ENCODE measurements at places on chromosomes 7 and 10. TPM values are rescaled to one million over a fixed set of nuclear protein-coding genes. Genes with fewer than 3 reads are reported as not detected.

STAMBPL1 gene
- 8.3 TPM for total RNA-seq

RADIL gene
- total RNA-seq, result 0.38 TPM

NUTM2E gene
- total RNA-seq, result not detected

HMX3 gene
- not detected for total RNA-seq

NODAL gene
- total RNA-seq, result not detected

CTBP2 gene
- total RNA-seq, result 73.5 TPM

PAX4 gene
- not detected for total RNA-seq

FAM241B gene
- total RNA-seq, result not detected

POLR2J2 gene
- 2.0 TPM for total RNA-seq

GJD4 gene
- total RNA-seq, result not detected

GPR15LG gene
- not detected for total RNA-seq

CFAP43 gene
- total RNA-seq, result 0.23 TPM

CACNA2D1 gene
- total RNA-seq, result 71.3 TPM

SPOCK2 gene
- 0.12 TPM for total RNA-seq

BMI1 gene
- 99.8 TPM for total RNA-seq

ACSL5 gene
- 0.30 TPM for total RNA-seq

FOXL3 gene
- not detected for total RNA-seq

RAB19 gene
- total RNA-seq, result not detected

KRIT1 gene
- total RNA-seq, result 23.4 TPM

HABP2 gene
- total RNA-seq, result not detected

SPDYE8 gene
- not detected for total RNA-seq

NUTM2B gene
- not detected for total RNA-seq

RGS10 gene
- total RNA-seq, result 20.0 TPM

OR2A7 gene
- total RNA-seq, result 0.23 TPM

PLEKHA1 gene
- 21.3 TPM for total RNA-seq

FAM237B gene
- total RNA-seq, result not detected

IL6 gene
- 32.2 TPM for total RNA-seq

NUDT1 gene
- 32.7 TPM for total RNA-seq

ASIC3 gene
- total RNA-seq, result not detected

DRGX gene
- not detected for total RNA-seq

SH3PXD2A gene
- total RNA-seq, result 15.0 TPM

SMARCD3 gene
- total RNA-seq, result 20.7 TPM

SCART1 gene
- 2.7 TPM for total RNA-seq

CFTR gene
- total RNA-seq, result not detected

ITIH5 gene
- total RNA-seq, result 0.08 TPM

GTPBP4 gene
- total RNA-seq, result 33.7 TPM

NYAP1 gene
- 0.38 TPM for total RNA-seq

KEL gene
- total RNA-seq, result not detected

FASTK gene
- total RNA-seq, result 78.2 TPM

ASNS gene
- 58.9 TPM for total RNA-seq

GPR26 gene
- total RNA-seq, result not detected

SEMA3D gene
- total RNA-seq, result 17.9 TPM

GBX1 gene
- total RNA-seq, result not detected

FEZF1 gene
- not detected for total RNA-seq

MCM10 gene
- 0.35 TPM for total RNA-seq

C1QL3 gene
- total RNA-seq, result not detected

All from smooth muscle cell of the coronary artery (primary cell).